Muscle of leg (tissue), 16 donors: ENCODE measurements at places on chromosomes 3 and 15. TPM values are rescaled to one million over a fixed set of nuclear protein-coding genes. Genes with fewer than 3 reads are reported as not detected.

DNA sequence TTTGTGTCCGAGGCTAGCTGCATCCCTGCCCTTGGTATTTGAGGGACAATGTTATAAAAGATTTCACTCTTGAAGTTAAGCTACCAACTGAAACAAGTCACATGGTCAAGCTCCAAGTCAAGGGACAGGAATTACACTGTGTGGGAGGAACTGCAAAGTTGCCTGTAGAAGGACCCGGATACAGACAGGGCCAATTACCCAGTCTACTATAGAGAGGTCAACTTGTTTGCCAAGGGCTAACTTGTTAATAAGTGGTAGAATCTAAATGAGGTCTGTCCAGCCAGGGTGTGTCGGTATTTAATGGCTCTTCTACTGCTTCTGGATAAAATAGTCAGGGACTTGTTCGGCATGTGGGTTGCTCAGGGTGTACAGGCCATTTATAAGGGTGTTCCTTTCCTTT, 55.7 kb downstream of the PTPRG start:
- H3K36me3 ChIP-seq: peaks cover 2% of the 10 kb centered on the region
- H3K4me1 ChIP-seq: peaks cover 2% of the 10 kb centered on the region
- H3K27me3 ChIP-seq: no peaks in the 10 kb centered on the region
- H3K27ac ChIP-seq: no peak overlapping the region

DNA sequence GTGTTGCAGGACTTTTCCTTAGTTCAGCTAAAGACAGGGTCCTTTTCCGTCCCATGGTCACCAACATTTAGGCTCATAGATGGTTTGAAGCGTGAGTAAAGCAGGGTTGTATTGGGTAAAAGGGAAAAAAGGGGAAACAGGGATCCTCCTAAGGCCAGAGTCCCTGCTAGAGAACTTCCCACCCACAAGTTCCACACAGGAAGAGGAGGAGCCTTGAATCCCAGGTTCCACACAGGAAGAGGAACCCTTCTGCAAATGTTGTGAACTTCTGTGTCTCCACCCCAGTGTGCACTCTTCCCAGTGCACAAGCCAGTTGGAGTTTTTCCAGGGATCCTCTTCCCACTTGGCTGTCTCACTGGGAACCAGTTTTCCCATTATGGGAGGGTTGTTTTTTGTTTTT, 27.6 kb upstream of the ATP8B4 start:
- H3K27me3 ChIP-seq: no peaks in the 10 kb centered on the region
- H3K36me3 ChIP-seq: no peaks in the 10 kb centered on the region
- H3K4me1 ChIP-seq: no peaks in the 10 kb centered on the region
- DNase-seq: peak; percentile 23
- H3K27ac ChIP-seq: no peak overlapping the region

- DNase-seq: no peak
- H3K27me3 ChIP-seq: peaks cover 36% of the 10 kb centered on the region
- H3K27ac ChIP-seq: no peak overlapping the region
- no peak overlapping the region for H3K4me3 ChIP-seq
- peaks cover 17% of the 10 kb centered on the region for H3K4me1 ChIP-seq
- no peaks in the 10 kb centered on the region for H3K36me3 ChIP-seq
These were observed 49.0 kb upstream of the EPHB3 start for GRCh38 chr3:184512621-184513020.

The TMEM207 gene
- total RNA-seq: not detected

The SCN5A gene
- total RNA-seq: 1.9 TPM

The HRG gene
- total RNA-seq: 0.04 TPM

- DNase-seq: no peak
- peaks cover 31% of the 10 kb centered on the region for H3K4me1 ChIP-seq
- peaks cover 51% of the 10 kb centered on the region for H3K36me3 ChIP-seq
- H3K27ac ChIP-seq: no peak overlapping the region
- no peaks in the 10 kb centered on the region for H3K27me3 ChIP-seq
These were observed 2.3 kb downstream of the SERF2 start for GRCh38 chr15:43794269-43795037.

DNA sequence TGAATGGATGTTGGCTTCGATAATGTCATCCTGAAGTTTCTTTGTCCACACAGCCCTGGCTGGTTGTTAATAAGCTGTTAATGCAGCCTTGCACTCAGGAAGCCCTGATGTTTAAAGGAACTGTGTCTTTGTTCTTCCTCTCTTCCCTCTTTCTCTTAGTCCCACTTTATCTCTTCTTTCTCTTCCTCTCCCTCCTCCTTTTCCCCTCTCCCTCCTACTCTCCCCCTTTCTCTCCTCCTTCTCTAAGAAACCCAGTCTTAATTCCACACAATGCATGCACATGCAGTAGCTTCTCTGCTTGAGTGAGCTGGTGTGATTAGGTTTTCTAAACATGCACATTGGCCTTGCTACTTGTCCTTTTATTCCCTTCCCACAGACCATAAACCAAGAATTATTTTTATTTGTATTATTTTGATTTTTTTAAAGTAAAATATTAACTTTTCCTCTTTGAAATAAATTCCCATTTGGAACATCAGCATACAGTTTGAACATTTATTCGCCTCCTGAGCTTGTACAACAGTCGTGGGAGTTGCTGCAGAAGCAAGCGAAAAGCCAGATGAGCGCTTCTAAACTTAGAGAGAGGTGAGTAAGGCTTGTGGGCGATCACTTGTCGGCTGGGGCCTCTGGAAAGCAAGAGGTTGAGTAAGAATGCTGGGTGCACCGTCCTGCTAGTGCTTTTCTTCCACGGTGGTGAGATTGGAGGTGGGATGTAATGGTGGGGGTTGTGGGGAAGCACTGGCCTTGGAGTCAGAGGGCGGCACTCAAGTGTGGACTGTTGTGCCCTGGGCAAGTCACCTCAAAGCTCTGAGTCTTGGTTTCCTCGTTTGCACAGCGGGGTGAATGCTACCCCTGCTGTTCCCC, 7.2 kb downstream of the GHRL start:
- H3K36me3 ChIP-seq: peaks cover 64% of the 10 kb centered on the region
- DNase-seq: no peak
- no peak overlapping the region for H3K4me3 ChIP-seq
- H3K27me3 ChIP-seq: no peaks in the 10 kb centered on the region
- no peaks in the 10 kb centered on the region for H3K4me1 ChIP-seq

- H3K27me3 ChIP-seq: no peaks in the 10 kb centered on the region
- no peak overlapping the region for H3K27ac ChIP-seq
- H3K4me3 ChIP-seq: no peak overlapping the region
- H3K4me1 ChIP-seq: no peaks in the 10 kb centered on the region
- no peaks in the 10 kb centered on the region for H3K36me3 ChIP-seq
These were observed 85.3 kb upstream of the TNFSF10 start for GRCh38 chr3:172608575-172608974.

The A4GNT gene
- total RNA-seq: not detected

DNA sequence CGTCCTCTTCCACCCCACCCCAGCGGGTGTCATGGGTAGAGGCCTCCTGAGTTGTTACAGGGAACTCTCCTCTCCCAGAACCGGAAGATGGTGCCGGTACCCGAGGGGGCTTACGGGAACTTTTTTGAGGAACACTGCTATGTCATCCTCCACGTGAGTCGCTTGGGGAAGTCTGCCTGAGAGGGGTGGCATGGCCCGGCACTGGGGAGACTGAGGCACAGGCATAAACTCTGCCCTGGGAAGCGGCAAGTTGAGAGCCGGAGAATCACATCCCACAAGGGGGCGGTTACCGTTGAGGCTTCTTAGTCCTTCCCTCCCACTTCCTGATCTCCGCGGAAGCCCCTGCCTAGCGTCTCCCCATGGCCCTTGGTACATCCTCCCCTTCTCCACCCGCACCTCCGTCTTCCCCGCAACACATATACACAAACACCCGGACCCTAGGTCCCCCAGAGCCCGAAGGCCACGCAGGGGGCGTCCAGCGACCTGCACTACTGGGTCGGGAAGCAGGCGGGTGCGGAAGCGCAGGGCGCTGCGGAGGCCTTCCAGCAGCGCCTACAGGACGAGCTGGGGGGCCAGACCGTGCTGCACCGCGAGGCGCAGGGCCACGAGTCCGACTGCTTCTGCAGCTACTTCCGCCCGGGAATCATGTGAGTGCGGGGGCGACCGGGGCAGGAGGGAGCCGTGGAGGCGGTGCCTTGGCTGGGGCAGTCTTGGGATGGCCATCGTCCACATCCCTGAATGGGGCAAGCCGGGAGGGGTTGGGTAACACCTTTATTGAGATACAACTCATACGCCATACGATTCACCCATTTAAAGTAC, 3.4 kb downstream of the VILL start:
- peak overlapping the region; percentile 85 for H3K27ac ChIP-seq
- H3K4me1 ChIP-seq: peaks cover 31% of the 10 kb centered on the region
- peaks cover 17% of the 10 kb centered on the region for H3K36me3 ChIP-seq
- no peaks in the 10 kb centered on the region for H3K27me3 ChIP-seq
- H3K4me3 ChIP-seq: peak overlapping the region; percentile 65

- H3K4me3 ChIP-seq: no peak overlapping the region
- no peaks in the 10 kb centered on the region for H3K27me3 ChIP-seq
- H3K36me3 ChIP-seq: no peaks in the 10 kb centered on the region
- no peak for DNase-seq
- no peaks in the 10 kb centered on the region for H3K4me1 ChIP-seq
These were observed 449.1 kb downstream of the IL5RA start for GRCh38 chr3:2661078-2661477.

The NPAP1 gene
- total RNA-seq: not detected

GRCh38 chr15:40499931-40500330, 29.1 kb downstream of the CHST14 start:
- peaks cover 2% of the 10 kb centered on the region for H3K4me1 ChIP-seq
- H3K36me3 ChIP-seq: no peaks in the 10 kb centered on the region
- no peak overlapping the region for H3K27ac ChIP-seq
- no peak for DNase-seq
- H3K4me3 ChIP-seq: no peak overlapping the region

DNA sequence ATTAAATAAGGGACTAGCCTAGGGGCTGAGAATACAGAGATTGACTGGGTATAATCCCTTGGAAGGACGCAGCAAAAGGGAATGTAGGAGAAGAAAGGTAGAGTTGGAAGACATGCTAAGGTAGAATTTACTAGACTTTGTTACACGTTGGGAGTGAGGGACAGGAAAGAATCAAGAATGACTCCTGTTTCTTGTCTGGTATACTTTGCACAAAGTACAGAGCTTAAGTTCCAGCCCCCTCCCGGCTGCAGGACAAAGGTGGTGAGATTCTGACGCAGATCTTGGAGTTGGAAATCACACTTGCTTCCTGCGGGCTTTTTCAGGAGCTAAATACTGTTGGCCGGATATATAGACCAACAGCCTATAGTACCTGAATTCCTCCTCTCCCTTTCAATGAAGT, 895 bp downstream of the HYKK start:
- H3K4me3 ChIP-seq: peak overlapping the region; percentile 75
- no peak overlapping the region for H3K27ac ChIP-seq
- H3K4me1 ChIP-seq: peaks cover 10% of the 10 kb centered on the region
- no peak for DNase-seq
- no peaks in the 10 kb centered on the region for H3K36me3 ChIP-seq
- H3K27me3 ChIP-seq: peaks cover 4% of the 10 kb centered on the region

- no peaks in the 10 kb centered on the region for H3K36me3 ChIP-seq
- peaks cover 4% of the 10 kb centered on the region for H3K27me3 ChIP-seq
- no peak overlapping the region for H3K27ac ChIP-seq
- peak; percentile 43 for DNase-seq
These were observed 130.5 kb downstream of the KLF13 start for GRCh38 chr15:31457161-31457560.

The LRRC49 gene
- 13.8 TPM for total RNA-seq

The UBE2E1 gene
- total RNA-seq: 60.3 TPM

DNA sequence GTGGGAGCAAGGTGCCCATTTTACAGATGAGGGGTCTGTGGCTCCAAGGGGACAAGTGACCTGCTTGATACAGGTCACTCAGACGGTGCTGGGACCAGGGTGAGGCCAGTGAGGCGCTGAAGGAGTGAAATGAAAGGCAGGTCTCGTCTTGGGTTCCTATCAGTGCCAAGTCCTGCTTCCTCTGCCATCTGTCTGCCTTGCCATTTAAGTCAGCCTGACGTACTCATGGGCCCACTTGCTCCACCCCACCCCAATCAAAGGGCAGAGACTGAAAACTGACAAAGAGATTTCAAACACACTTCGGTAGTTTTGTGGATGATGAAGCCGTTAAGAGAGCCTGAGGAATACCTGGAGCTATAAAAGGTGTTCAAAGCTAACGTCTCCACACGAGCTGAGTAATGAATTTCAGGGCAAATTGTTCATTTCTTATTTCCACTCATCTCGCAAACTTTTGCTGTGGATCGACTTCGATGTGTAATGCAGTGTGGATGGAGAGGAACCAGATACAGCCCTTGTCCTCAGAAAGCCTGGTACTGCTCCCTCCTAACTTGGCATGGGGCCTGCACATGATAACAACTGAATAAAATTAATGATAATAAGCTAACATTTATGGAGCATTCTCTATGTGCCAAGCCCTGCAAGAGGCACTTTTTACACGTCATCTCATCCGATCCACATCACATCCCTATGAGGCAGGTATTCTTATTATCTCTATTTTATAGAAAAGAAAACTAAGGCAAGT, 36.6 kb downstream of the ATP2B2 start:
- peak overlapping the region; percentile 73 for H3K27ac ChIP-seq
- DNase-seq: peak; percentile 15
- H3K4me1 ChIP-seq: peaks cover 36% of the 10 kb centered on the region
- H3K27me3 ChIP-seq: peaks cover 21% of the 10 kb centered on the region
- no peaks in the 10 kb centered on the region for H3K36me3 ChIP-seq
